Pancreas (tissue), 10 donors: ENCODE measurements at places on chromosomes 16 and 17. TPM values are rescaled to one million over a fixed set of nuclear protein-coding genes. Genes with fewer than 3 reads are reported as not detected.

DNA sequence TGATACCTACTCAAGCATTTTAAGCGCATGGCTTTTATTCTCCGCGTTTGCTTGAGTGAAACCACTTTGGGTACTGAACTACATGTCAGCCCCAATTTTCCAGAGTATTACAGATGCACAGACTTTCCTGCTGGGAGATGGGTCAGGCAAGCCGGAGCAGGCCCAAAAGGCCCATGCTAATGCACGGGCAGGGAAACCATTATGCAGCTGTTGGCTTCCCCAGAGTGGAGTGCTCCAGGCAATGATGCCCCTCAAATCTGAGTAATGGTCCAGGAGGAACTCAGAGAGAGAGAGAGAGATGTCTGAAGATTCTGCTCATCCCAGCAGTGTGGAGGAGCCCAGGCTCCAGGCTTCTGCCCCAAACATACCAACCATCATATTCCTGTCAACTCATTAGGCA lies 80.2 kb downstream of the CDH11 start:
- no peaks in the 10 kb centered on the region for H3K4me1 ChIP-seq
- no peaks in the 10 kb centered on the region for H3K36me3 ChIP-seq
- H3K27ac ChIP-seq = no peak overlapping the region
- no peak overlapping the region for H3K4me3 ChIP-seq

GRCh38 chr16:85171004-85171758 lies 58.9 kb upstream of the CIBAR2 start:
- no peak overlapping the region for H3K27ac ChIP-seq
- peaks cover 28% of the 10 kb centered on the region for H3K4me1 ChIP-seq
- no peak overlapping the region for H3K4me3 ChIP-seq
- H3K36me3 ChIP-seq = no peaks in the 10 kb centered on the region

GRCh38 chr17:10702574-10702973 lies 5.2 kb downstream of the ADPRM start:
- no peak overlapping the region for H3K4me3 ChIP-seq
- no peaks in the 10 kb centered on the region for H3K4me1 ChIP-seq
- peaks cover 12% of the 10 kb centered on the region for H3K36me3 ChIP-seq
- DNase-seq = no peak

- no peaks in the 10 kb centered on the region for H3K27me3 ChIP-seq
- H3K27ac ChIP-seq = no peak overlapping the region
- H3K4me3 ChIP-seq = no peak overlapping the region
- no peak for DNase-seq
- no peaks in the 10 kb centered on the region for H3K4me1 ChIP-seq
- no peaks in the 10 kb centered on the region for H3K36me3 ChIP-seq
Measured at GRCh38 chr16:10536814-10537389, 43.5 kb downstream of the EMP2 start.

DNA sequence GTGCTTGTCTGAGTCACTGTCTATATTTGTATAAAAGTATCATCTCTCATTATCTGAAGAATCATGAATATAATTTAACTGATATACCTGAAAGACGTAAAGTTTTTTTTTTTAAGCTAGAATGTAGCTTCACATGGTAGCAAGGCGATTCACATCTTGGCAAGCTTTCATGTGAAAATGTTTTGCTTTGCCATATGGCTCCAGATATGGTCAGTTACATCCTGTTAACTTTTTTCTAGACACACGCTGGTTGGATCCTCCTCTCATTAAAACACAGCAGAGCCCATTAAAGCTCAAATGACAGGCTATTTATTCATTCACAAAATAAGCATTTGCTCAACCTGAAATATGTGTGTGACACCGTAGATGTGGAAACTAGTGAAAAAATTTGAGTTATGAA lies 412.8 kb downstream of the KIF2B start:
- peak; percentile 9 for DNase-seq
- H3K4me1 ChIP-seq = peaks cover 6% of the 10 kb centered on the region
- H3K27me3 ChIP-seq = no peaks in the 10 kb centered on the region
- no peaks in the 10 kb centered on the region for H3K36me3 ChIP-seq
- H3K4me3 ChIP-seq = no peak overlapping the region

GRCh38 chr17:7216242-7217112 lies 3.2 kb downstream of the DLG4 start:
- no peaks in the 10 kb centered on the region for H3K27me3 ChIP-seq
- H3K27ac ChIP-seq = no peak overlapping the region
- H3K4me3 ChIP-seq = no peak overlapping the region
- peaks cover 5% of the 10 kb centered on the region for H3K36me3 ChIP-seq
- no peak for DNase-seq

- H3K27ac ChIP-seq = no peak overlapping the region
- no peak overlapping the region for H3K4me3 ChIP-seq
- H3K27me3 ChIP-seq = no peaks in the 10 kb centered on the region
- H3K4me1 ChIP-seq = no peaks in the 10 kb centered on the region
- no peak for DNase-seq
Measured at GRCh38 chr17:30389756-30390300, 11.1 kb downstream of the CPD start.

DNA sequence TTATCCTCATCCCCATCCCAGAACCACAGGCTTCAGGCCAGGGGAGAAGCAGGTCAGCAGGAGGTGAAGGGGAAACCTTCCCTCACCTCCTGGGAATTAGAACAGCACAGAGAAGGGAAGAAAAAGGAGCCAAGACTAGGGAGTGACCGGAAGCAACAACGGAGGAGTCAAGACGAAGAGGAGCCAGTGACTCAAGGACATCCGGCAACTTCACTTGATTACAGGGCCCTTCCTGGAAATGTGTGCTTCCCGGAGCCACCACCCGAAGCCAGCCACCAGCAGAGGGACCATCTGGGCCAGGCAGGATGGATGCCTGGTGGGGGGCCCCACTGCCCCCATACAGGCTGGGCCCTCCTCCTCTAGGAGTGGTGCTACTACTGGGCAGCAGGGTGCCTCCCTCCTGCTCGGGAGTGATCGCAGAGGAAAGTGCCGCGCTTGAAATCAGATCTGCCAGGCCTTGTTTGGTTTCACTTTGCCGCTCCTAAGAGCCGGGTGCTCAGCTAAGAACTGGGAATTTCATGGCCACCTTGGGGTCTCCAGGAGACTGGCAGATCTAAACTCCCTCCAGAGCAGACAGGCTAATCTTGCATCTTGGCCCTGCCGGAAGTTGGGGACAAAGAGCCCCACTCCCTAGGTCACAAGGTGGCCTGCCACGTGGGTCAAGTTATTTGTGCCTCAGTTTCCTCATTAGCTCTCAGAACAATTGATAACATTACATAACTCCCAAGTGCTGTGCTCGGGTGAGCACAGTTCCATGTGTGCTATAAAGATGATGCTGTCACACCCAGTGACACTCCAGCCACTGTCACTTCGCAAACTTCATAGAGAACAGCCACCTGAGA lies 6.6 kb downstream of the CDC42EP4 start:
- H3K27ac ChIP-seq = peak overlapping the region; percentile 43
- H3K4me3 ChIP-seq = peak overlapping the region; percentile 24
- no peak for DNase-seq
- peaks cover 40% of the 10 kb centered on the region for H3K4me1 ChIP-seq

- DNase-seq = peak; percentile 96
- no peak overlapping the region for H3K27ac ChIP-seq
- H3K4me3 ChIP-seq = no peak overlapping the region
- H3K27me3 ChIP-seq = no peaks in the 10 kb centered on the region
Measured at GRCh38 chr16:711548-712320, 3.2 kb upstream of the METRN start.

- DNase-seq = no peak
- H3K4me1 ChIP-seq = peaks cover 25% of the 10 kb centered on the region
- H3K27ac ChIP-seq = peak overlapping the region; percentile 85
- H3K36me3 ChIP-seq = no peaks in the 10 kb centered on the region
- H3K27me3 ChIP-seq = no peaks in the 10 kb centered on the region
Measured at GRCh38 chr17:74971069-74971841, 1.3 kb downstream of the HID1 start.

- DNase-seq = no peak
- no peaks in the 10 kb centered on the region for H3K36me3 ChIP-seq
- H3K4me1 ChIP-seq = no peaks in the 10 kb centered on the region
- no peak overlapping the region for H3K27ac ChIP-seq
- H3K27me3 ChIP-seq = no peaks in the 10 kb centered on the region
Measured at GRCh38 chr17:27840688-27841087, 40.4 kb upstream of the NOS2 start.

GRCh38 chr17:67718325-67718941 lies 697 bp downstream of the NOL11 start:
- no peak for DNase-seq
- peaks cover 13% of the 10 kb centered on the region for H3K36me3 ChIP-seq
- H3K27ac ChIP-seq = peak overlapping the region; percentile 81
- H3K27me3 ChIP-seq = no peaks in the 10 kb centered on the region
- peaks cover 10% of the 10 kb centered on the region for H3K4me1 ChIP-seq

- H3K4me3 ChIP-seq = no peak overlapping the region
- no peak for DNase-seq
- H3K4me1 ChIP-seq = no peaks in the 10 kb centered on the region
- no peak overlapping the region for H3K27ac ChIP-seq
- no peaks in the 10 kb centered on the region for H3K27me3 ChIP-seq
- no peaks in the 10 kb centered on the region for H3K36me3 ChIP-seq
Measured at GRCh38 chr17:34117811-34118210, 137.3 kb upstream of the CCL2 start.

- H3K27ac ChIP-seq = no peak overlapping the region
- H3K4me1 ChIP-seq = no peaks in the 10 kb centered on the region
- H3K36me3 ChIP-seq = no peaks in the 10 kb centered on the region
- DNase-seq = no peak
- H3K27me3 ChIP-seq = no peaks in the 10 kb centered on the region
- no peak overlapping the region for H3K4me3 ChIP-seq
Measured at GRCh38 chr16:49440156-49441065, 66.8 kb downstream of the C16orf78 start.

DNA sequence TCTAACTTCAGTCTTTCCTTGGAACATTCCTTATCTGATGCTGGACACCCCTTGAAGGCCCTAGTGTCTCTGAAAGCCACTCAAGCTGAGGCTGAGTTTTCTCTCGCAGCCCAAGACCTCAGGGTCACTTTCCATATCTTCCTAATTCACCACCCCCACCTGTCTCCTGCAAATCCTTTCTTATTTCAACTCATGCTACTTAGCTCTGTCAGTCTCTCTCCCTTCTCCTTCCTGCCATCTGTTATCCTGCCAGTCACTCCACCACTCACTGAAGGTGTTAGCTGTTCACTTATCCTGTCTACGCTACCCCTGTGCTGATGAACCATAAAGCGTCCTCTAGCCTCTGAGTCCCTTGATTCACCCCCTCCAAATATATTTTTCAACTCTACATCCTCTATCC lies 143.9 kb upstream of the SHISA6 start:
- no peaks in the 10 kb centered on the region for H3K4me1 ChIP-seq
- H3K27ac ChIP-seq = no peak overlapping the region
- no peaks in the 10 kb centered on the region for H3K27me3 ChIP-seq
- DNase-seq = no peak
- H3K36me3 ChIP-seq = no peaks in the 10 kb centered on the region

DNA sequence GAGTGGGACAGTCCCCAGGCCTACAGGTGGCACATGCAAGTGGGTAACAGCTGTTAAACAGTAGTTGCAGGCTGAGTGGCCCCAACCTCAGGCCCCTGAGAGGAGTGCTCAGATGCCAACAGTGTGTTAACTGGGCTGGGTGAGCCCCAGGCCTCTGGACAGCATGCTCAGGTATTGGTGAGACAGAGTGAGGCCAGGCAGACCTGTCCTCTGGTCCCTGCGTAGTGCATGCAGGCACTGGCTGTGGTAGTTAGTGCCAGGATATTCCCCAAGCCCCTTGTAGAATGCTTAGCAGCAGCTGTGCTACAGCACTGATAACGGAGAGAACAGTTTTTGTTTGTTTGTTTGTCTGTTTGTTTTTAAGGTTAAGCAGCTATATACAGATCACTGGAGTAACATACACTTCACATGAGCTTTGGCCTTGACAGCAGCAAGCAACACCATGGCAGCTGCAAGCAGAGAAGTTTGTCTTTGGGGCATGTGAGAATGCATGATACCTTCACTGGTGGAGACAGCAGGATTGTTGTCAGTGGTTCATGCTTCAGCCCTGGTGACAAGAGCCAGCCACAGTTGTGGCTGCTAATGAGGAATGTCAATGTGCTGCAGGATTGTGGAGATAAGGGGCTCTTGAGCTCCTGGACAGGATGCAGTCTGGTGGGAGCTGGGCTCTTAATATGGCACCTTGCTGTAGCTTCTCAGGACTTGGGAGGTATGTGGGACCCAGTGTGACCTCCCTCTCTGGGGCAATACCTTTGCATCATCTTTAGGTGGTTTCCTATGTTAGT lies 614.4 kb downstream of the CDH11 start:
- H3K36me3 ChIP-seq = no peaks in the 10 kb centered on the region
- H3K27me3 ChIP-seq = no peaks in the 10 kb centered on the region
- H3K4me1 ChIP-seq = no peaks in the 10 kb centered on the region
- no peak for DNase-seq
- no peak overlapping the region for H3K4me3 ChIP-seq

GRCh38 chr16:51172368-51172767 lies 21.3 kb upstream of the SALL1 start:
- H3K27ac ChIP-seq = no peak overlapping the region
- no peaks in the 10 kb centered on the region for H3K27me3 ChIP-seq
- no peak for DNase-seq
- H3K4me3 ChIP-seq = no peak overlapping the region
- no peaks in the 10 kb centered on the region for H3K4me1 ChIP-seq

DNA sequence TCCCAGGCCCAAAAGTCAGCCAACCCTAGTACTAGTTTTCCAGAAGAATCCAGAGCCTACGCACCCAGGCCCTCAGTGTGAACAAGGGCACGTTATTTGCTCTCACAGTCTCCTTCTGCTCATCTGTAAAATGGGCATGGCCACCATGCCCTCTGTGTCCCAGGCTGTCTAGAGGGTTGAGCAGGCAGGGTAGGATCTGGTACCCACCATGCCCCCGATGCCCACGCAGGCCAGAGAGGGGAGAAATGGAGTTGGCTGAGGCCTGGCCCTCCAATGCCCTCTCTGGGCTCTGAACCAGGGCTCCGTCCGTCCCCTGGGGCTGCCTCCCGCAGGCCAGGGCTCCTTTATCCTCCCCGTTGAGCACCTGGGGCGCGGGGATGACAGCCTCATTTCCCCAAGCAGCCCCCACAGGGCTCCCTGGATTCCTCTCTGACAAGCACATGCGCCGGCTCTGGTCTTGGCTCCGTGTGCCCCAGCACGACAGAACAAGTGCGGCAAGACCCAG lies 9.1 kb upstream of the BAHCC1 start:
- H3K36me3 ChIP-seq = no peaks in the 10 kb centered on the region
- peak overlapping the region; percentile 59 for H3K4me3 ChIP-seq
- H3K27ac ChIP-seq = peak overlapping the region; percentile 78
- no peaks in the 10 kb centered on the region for H3K27me3 ChIP-seq
- DNase-seq = no peak

The SPAG9 gene
- total RNA-seq = 32.3 TPM
